T-cell (primary cell): ENCODE measurements at places on chromosomes 2 and 18.
A peak's percentile ranks its signal among the peaks of the same experiment; 100 is the strongest.

- DNase-seq, result no peak
- H3K27ac ChIP-seq, result no peak overlapping the region
- no peaks in the 10 kb centered on the region for H3K36me3 ChIP-seq
- no peaks in the 10 kb centered on the region for H3K27me3 ChIP-seq
These were observed 155.5 kb downstream of the CNTNAP5 start for GRCh38 chr2:124180635-124181034.

DNA sequence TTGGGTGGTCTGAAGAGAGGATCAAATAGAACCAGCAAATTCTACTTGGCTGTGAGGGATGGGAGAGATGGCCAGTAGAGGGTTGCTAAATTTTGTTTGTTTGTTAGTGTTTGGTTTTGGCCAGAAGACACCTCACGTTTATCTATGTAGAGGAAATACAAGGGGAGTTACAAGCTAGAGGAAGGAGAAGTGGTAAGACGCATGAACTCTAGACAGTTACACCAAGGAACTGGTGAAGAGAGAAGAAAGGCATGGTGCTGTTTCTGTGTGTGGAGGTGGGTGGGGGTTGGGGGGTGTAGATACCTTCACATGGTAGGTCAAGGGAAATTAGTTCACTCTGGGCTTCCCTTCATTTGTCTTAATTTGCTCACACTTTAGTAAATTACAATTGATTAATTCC, 25.6 kb downstream of the RASGRP3 start:
- H3K27ac ChIP-seq, result no peak overlapping the region
- H3K36me3 ChIP-seq, result no peaks in the 10 kb centered on the region
- H3K4me3 ChIP-seq, result no peak overlapping the region
- no peaks in the 10 kb centered on the region for H3K27me3 ChIP-seq

DNA sequence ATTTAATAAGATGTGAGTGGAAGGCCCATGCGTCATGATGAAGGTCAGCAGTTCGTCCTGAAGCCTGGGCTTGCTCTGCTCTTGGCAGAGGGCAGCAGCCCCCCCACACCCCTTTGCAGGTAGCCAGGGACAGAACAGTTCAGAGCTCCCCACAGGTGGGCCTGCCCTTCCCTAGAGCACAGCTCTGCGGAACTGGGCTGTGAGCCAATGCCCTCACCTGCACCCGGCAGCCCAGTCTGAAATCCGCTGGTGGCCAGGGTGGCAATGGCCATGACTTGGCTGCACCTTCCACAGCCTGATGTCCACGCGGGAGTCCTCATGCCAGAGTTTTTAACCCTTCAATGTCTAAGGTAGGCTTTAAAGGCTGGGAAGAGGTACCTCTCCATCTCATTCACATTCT, 136.7 kb downstream of the ACKR3 start:
- H3K4me3 ChIP-seq, result no peak overlapping the region
- no peak overlapping the region for H3K27ac ChIP-seq
- H3K4me1 ChIP-seq, result no peaks in the 10 kb centered on the region
- H3K36me3 ChIP-seq, result no peaks in the 10 kb centered on the region
- H3K27me3 ChIP-seq, result peaks cover 12% of the 10 kb centered on the region
- DNase-seq, result no peak

DNA sequence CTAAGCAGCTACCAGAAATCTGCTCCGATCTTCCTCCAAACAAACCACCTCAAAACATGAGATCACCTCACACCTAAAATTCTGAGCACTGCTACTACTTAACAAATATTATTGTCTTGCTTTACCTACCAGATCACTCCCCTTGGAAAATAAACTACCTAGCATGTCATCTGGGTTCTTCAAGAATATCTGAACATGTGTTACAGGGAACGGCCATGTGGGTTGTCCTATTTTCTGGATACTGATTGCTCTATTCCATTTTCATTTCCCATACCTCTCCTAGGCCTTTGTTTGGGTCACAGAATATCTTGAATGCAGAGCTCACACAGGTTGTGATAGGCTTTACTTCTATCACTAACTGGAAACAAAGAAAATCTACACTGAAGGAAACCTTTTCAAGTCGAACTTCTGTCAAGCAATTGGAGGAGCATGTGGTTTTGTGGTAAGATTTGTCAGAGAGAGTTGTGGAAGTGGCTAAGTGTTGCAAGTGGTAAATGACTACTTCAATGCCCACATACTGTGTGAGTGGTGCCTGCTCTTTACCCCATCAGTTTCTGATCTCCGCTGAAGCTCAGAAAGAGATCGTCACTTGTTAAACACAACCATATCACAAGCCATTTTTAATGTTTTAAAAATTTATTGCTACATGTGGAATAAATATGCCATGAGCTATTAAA, 739.1 kb upstream of the ZEB2 start:
- H3K27ac ChIP-seq, result no peak overlapping the region
- peaks cover 20% of the 10 kb centered on the region for H3K4me1 ChIP-seq
- DNase-seq, result peak; percentile 0

DNA sequence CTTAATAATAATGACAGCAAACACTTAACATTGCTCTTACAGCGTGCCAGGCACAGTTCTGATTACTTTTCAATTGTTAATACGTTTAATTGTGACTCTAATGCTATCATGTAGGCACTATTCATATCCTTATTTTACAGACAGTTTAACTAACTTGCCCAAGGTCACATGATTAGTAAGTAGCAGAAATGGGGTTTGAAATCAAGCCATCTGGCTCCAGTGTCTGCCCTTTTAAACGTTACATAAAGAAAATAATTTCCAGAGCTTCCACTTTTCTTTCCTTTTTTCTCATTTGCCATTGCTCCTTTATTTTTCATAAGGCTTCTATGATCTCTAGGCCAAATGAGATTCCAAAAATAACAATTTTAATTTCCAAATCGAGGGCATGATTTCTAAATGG, 50.6 kb upstream of the IKZF2 start:
- H3K36me3 ChIP-seq, result no peaks in the 10 kb centered on the region
- no peaks in the 10 kb centered on the region for H3K4me1 ChIP-seq
- H3K27me3 ChIP-seq, result no peaks in the 10 kb centered on the region
- H3K4me3 ChIP-seq, result no peak overlapping the region

GRCh38 chr18:2536493-2536892, 34.8 kb downstream of the METTL4 start:
- no peak for DNase-seq
- no peaks in the 10 kb centered on the region for H3K4me1 ChIP-seq
- H3K27me3 ChIP-seq, result no peaks in the 10 kb centered on the region
- peaks cover 3% of the 10 kb centered on the region for H3K36me3 ChIP-seq
- H3K4me3 ChIP-seq, result no peak overlapping the region

DNA sequence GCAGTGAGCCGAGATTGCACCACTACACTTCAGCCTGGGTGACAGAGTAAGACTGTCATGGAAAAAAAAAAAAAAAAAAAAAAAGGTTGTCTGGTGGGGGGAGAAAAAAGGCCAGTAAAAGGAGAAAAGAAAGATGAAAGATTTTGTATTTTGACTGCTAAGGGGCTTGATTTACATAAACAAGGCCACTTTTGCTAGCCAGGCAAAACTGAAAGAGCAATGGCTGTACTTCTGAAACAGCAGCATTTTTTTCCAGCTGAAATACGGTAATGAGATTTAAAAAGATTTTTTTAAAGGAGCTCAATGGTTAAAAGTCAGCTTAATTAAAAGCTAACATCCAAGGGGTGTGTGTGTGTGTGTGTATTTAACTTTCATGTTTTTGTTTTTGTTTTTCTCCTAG, 11.3 kb upstream of the OXER1 start:
- peaks cover 13% of the 10 kb centered on the region for H3K4me1 ChIP-seq
- H3K27ac ChIP-seq, result no peak overlapping the region
- no peaks in the 10 kb centered on the region for H3K27me3 ChIP-seq
- no peak for DNase-seq
- no peak overlapping the region for H3K4me3 ChIP-seq
